ENCODE measurements at places on chromosomes 12 and 14.

- DNase-seq = no peak
Measured at GRCh38 chr14:100130521-100130920, 28.9 kb downstream of the DEGS2 start.

- DNase-seq = no peak
Measured at GRCh38 chr14:95948558-95948981, 71.9 kb downstream of the TUNAR start.

DNA sequence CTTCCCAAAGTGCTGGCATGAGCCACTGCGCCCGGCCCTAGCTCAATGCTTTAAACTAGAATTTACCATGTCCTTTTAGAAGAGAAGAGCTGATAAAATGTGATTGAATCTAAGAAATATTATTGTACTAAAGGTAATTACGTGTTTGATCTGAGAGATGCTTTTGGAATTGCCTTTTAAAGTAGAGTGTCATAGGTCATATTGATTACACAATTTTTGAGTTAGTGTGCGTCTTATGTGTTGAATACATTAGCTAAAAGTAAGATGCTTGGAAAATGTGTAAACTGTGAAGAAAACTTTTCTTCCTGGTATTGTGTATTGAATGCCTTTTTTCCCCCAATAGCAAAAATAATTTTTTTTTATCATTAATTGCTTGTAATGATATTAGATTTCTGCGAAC lies 41.7 kb downstream of the MIA2 start:
- DNase-seq = no peak

DNA sequence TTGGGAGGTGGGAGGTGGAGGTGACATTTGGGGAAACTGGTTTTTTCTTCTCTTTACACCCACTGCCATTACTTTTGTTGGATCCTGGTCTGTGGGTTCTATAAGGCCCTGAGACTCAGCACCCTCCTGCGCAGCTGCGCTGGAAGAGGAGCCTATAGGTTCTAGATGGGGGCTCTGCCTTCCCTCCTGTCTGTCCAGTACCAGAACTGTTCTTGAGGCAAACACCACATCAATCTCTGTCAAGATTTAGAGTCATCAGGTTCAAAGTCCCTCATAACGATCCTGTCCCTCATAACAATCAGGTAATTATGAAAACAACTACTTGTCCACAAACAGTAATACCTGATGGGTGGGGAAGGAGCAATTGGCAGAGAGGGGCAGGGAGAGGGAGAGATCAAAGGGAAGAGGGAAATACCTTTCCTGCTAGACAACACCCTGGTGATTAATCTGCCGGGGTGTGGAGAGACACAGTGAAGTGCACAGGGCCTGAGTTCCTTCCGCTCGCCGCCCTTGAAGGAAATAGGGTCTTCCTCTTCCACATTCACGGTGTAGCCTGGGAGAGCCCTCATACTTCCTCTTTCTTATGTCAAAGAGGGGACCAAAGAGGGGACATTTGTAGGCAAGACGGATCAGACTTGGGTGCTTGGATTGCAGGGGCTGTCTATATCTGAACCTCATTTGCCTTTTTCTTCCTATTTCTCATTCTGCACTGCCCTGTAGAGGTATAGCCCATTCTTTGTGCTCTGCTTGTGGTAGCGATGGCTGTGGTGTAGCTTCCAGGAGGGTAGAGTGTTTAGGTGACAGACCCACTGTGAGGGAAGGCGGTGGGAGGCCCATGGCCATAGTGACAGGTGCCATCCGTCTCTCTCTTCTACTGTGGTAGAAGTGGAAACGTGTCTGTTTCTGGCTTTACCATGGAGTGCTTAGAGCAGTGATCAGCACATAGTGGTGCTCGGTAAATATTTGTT lies 12.6 kb downstream of the GPRC5A start:
- DNase-seq = no peak

- no peak for DNase-seq
Measured at GRCh38 chr12:41443690-41444089, 255.6 kb downstream of the PDZRN4 start.

Data from HFF-Myc (cell line).